ENCODE measurements at places on chromosomes 3 and 15.

- no peak for DNase-seq
Measured at GRCh38 chr3:195065142-195065863, 205.7 kb downstream of the XXYLT1 start.

DNA sequence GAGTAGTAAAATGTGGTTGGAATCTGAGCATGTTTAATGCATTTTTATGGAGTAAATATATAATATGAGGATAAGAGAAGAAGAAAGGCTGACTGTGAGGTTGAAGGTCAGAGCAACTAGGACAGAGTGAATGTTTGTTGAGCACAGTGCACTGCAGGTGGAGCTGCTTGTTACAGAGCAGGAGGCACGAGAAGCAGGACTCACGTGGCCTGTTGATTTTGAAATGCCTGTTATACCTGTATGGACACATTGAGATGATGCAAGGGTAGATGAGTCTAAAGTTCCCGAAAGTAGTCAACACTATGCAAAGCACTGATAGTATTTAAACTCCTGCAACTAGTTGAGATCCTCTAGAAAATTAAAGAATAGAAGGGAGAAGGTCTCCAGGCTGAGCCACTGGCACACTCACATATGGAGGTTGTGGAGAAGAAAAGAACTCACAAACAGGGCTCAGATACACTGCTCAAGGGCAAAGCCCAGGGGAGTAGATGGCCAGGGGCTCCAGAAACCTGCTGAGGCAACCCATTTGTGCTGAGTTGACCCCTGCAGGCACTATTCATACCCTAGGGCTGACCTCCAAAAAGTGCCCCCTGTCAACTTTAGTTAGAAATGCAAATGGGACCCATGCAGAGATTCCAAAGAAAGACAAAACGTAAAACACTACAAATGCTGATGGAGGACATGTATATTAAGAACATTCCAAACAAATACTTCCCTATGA lies 541.5 kb downstream of the GABRG3 start:
- no peak for DNase-seq

DNA sequence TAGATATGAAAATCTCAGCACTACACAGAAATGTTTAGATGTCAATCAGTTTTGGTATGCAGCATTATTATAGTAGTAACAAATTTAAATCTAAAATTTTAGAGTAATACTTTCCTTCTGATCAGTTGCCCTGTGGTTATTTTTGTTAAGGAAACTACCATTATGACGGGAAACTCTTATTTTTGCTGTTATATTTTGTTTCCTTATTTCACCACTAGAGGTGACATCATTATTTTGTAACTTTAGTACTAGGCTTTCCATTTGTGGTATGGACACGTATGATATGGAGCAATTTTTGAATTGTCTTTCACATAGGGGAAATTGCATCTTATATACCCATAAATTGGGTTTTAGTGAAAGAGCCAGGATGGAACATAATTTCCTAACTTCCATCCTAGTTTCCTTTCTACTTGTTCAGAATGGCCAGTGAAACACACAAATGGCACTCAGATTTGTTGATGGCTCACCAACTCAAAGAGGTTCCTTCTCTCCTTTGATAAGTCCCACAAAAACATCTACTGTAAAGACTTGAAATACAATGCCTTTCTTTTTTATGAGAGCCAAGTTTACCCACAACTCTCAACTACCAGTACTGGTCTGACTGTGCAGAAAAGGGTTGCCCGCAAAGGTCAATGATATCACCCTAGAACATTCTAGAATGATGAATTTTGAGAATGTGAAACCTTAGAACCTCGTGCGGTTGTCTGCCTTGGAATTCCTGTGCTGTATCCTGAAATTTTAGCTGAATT lies 19.4 kb upstream of the PPP4R2 start:
- DNase-seq: no peak

DNA sequence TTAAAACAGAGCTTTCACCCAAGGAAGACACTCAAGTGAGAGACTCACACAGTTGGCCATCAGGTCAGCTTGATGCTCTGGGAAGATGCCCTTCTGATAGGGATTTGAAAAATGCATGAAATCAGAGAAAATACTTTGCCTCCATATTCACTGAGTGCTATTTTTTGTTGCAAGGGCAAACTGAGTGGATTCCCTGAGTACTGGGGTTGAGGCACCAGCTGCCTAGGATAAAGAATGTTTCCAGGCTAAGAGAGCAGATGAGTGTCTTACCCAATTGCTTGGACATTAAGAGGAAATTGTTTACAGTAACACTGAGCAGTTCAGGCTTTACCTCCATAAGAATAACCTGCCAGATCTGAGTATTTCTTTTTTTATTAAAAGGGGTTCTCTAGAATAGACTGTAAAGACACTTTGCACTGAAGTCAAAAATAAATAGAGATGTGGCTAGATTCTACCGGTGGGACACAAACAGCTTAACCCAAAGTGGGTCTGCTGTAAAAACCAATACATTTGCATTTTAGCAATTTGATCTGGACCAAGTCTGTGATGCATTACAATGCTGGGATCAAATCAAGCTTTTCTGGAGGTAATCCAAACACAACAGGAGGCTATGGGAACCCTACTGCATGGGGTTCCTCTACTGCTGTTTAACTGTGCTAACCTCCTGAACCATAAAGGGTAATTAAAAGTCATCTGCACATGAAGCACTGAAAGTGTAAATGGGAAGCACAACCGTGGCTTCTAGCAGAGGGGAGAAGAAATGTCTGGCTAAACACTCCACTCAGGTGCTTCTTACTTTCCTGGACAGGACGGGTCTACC lies 238.8 kb upstream of the WNT5A start:
- DNase-seq: no peak

DNA sequence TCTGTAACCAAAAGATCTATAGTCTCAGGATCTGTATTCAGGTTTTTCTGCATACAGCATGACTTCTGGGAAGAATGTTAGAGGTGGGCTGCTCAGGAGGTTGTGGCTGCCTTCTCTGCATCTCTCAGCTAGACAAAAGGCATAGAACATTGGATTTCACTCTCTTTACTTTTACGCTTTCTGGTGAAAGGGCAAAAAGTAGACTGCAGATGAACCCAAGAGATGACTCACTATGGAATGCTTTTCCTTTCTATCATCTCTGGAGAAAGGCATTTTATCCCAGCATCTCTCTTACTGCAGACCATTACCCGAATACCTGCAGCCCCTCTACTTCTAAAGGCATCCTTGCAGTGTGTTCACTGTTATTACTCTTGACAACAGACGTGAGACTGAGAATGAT lies 222.2 kb downstream of the WNT5A start:
- DNase-seq: peak; percentile 49

DNA sequence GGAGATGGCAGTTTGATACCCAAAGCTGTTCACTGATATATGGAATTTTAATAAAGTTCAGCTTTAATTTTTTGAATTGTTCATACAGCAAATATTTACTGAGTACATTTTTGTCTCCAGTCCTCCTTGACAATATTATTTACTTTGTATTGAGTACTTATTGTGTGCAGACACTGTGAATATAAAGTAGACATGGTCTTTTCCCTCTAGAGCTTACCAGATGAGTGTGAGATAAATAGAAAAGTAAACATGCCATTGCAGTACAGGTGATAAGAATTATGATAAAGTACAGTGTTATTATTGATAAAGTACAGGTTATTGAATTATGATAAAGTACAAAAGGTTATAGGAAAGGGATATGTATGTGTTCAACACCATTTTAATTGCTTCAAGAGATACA lies 2.1 kb downstream of the UBA5 start:
- no peak for DNase-seq

DNA sequence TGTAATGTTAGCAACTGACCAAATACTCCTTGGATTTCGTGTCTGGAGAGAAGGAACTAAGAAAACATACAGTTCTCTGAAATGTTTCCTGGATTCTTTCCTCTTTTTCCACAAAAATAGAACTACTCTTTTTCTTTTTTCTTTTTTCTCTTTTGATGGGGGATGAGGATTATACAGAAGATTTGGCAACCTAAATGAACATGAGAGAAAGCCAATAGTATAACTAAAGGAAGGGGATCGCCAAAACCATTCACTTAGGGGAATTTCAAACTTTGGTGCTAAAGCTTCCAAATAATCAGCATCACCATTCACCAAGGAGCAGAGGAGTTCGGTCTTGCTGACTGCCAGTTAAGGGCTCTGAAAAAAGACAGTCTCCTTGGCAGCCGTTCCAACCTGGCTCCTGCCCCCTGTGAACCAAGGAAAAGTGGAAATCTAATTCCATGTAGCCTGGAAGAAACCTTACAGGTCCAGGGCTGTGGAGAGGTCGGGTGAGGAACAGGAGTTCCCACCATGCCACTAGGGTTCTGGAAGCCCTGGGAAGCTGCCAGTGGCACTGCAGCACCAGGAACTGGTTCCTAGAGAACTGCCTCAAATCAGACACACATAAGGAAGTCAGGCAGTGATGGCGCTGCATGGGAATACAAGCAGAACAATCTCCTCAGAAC lies 176.9 kb downstream of the TNIK start:
- no peak for DNase-seq

DNA sequence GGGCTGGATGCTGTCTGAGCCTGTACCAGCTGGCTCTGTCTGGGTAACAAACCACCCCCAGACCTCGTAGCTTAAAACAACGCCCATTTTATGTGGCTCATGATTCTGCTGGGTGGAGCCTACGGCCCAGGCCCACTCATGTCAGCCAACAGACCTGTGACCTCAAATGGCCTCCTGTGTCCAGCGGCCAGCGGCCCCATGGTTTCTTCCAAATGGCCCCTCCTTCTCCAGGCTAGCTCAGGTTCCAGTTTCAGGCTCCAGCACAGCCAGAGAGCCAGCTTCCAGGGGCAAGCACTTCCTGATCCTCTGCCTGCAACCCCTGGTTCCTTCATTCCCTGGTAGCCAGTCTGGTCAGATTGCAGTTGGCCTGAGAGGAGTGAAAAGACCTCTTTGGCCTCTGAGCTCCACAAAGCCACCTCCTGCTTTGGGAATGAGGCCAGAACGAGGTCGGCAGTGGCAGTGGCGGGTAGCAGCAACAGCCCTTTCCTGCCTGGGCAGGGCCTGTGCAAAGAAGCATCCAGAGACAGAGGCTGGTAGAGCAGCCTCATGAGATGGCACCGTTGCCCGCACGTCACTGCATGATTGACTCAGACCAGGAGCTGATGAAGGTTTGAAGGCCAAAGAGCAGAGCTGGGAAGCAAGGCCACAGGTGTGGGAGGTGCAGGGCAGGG lies 21.0 kb upstream of the PLXNA1 start:
- no peak for DNase-seq

DNA sequence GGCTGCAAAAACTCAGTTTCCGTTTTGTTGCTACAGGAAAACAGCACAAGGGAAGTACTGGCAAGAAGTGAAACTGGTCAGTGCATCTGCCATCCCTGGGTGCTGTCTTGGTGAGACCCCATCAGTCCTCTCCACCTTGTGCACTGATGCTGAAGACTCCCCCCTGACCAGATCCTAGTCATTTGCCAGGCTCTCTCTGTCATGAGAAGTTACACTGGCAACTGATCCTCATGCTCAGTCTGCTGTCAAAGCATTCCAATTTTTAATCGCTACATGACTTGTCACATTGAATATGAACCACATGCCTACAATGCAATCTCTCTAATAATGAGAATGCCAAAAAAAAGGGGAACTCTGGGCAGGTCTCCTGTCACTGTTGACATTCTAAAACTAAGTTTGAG lies 296.5 kb downstream of the ZIC1 start:
- no peak for DNase-seq

- peak; percentile 80 for DNase-seq
Measured at GRCh38 chr3:65348398-65348995, 660.7 kb upstream of the ADAMTS9 start.

DNA sequence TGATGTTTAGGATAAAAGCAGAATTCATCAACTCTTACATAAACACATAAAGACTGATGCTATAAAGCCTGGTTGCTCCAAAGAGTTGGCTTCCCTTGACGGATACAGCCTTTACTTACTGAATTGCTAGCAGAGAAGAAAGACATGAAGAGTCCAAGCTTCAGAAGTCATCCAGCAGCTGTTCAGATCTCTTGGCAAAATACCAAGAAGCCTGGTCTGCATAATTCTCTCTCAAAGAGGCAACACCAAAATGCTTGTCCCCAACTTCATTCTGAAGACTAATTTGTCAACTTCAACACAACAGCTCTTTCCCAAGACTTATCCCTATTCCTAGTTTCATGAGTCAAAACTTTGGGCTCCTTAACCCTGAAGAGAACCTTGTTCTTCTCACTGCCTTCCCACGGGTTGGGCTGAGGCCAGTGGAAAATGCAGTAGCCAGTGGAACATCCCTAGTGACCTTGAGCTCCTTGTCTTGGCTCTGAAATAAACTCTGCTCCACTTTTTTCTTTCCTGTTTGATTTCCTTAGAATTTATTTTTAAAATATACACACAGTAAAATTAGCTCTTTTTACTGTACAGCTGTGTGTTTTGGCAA lies 119.2 kb upstream of the THBS1 start:
- DNase-seq: no peak
